Activated CD4-positive, alpha-beta T cell treated with anti-CD3 and anti-CD28 coated beads, Interleukin-2, amount 10 ng/mL, durations not matched to agents 24 days and 14 days (primary cell): ENCODE measurements at places on chromosomes 2 and 18.

GRCh38 chr2:197215748-197216360 lies 94.7 kb downstream of the ANKRD44 start:
- DNase-seq: no peak

- DNase-seq: peak; percentile 44
These were observed 214.1 kb upstream of the COPS8 start for GRCh38 chr2:236871500-236872001.

- no peak for DNase-seq
These were observed 11.2 kb downstream of the EFR3B start for GRCh38 chr2:25053041-25053440.

GRCh38 chr18:63016270-63016669 lies 300.9 kb downstream of the PHLPP1 start:
- DNase-seq: peak; percentile 83

GRCh38 chr18:7584646-7585275 lies 17.6 kb downstream of the PTPRM start:
- no peak for DNase-seq

GRCh38 chr2:20207051-20207450 lies 17.9 kb downstream of the SDC1 start:
- no peak for DNase-seq

DNA sequence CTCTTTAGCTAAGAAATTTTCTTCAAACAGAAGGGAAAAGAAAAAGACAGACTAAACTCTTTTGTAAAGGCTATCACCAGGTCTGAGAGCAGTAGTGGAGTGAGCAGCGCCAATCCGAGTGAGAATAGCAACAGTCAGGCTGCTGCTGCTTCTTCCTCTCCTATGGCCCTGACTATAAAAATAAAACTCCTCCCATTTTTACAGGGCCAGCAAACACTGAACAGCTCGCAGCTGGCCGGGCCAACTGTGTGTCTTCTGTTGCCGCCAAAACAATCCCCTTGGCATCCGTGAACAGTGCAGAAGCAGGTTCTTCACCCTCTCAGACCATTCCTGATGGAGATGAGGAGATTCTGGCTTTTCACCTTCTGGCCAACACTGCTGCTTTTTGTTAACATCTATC lies 124.5 kb downstream of the CNTNAP5 start:
- DNase-seq: no peak
